ENCODE measurements at places on chromosomes 3 and 15.

DNA sequence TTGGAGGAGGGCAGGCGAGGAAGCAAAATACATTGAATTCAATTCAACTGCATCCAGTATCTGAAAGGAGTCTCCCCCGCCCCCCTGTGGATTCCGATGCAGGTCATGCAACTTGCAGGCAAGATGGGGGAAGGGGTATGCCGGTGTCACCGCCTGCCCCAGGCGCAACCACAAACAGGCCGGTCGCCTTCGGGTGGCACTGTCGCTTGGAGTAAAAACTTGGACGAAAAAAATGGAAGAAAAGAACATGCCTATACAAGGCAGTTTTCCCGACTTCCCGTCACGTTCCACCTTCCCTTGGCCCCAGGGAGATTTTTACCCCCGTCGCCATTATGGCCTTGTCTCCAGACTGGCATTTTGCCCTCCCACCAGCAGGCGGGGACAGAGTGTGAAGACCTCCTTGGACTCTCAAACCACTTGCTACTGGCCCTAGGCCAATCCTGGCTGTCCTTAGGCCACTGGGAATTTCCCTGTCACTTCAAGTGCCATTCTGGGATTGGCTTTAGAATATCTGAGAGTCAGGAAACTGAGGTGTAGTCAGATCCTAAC, 1.6 kb upstream of the NTRK3 start:
- peaks cover 3% of the 10 kb centered on the region for H3K4me1 ChIP-seq
- H3K27me3 ChIP-seq = peaks cover 43% of the 10 kb centered on the region
- H3K4me3 ChIP-seq = no peak overlapping the region
- no peak overlapping the region for H3K27ac ChIP-seq
- no peaks in the 10 kb centered on the region for H3K36me3 ChIP-seq
- no peak for DNase-seq

DNA sequence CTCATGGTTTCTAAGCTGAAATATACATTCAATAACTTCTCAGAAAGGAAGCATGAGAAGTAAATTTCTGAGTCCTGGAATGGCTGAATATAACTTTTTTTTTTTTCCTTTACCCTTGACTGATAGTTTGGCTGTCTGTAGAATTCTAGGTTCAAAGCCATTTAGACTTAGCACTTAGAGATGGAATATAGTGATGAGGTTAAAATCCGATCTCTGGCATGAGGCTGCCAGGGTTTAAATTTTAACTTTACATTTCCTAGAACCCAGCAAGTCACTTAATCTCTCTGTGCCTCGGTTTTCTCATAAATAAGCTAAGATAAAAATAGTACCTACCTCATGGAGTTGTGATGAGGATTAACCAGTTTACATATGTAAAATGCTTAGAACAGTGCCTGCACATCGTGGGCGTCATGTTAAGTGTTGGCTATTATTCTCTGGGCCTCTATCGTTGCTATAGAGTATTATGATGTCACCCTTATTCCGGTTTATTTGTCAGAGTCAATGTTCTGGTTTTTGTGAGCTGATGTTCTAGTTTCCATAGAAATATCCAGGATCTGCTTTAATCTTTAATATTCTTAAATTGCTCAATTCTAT, 199.8 kb upstream of the TLE3 start:
- H3K27me3 ChIP-seq = peaks cover 33% of the 10 kb centered on the region
- DNase-seq = no peak
- H3K27ac ChIP-seq = no peak overlapping the region
- H3K4me3 ChIP-seq = no peak overlapping the region
- H3K4me1 ChIP-seq = no peaks in the 10 kb centered on the region

DNA sequence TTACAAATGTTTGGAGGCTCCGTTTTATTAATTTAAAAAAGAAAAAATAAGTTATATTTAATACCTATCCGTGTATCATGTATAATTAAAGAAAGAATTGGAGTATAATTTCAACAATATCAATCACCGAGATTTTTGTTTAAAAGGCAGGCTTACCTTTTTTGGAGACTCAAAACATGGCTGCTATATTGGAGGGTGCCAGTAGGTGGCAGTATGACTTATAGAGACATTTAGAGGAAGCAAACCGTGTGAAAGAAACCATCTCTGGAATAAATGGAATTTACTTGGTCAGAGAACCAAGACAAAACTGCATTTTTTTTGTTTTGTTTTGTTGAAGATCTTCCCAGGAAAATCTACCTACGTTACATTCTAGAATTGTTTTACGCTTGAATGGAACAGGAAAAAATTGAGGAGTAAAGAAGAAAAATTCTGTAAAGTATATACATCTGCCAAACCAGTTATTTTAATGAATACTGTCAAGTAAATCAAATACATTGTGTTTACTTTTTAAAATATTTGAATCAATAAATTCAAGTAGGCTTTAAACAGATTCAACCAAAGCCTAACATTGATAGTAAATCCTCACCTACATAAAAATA, 802.6 kb upstream of the ALCAM start:
- peak; percentile 52 for DNase-seq
- H3K36me3 ChIP-seq = no peaks in the 10 kb centered on the region
- no peak overlapping the region for H3K4me3 ChIP-seq
- H3K27ac ChIP-seq = no peak overlapping the region

- H3K4me1 ChIP-seq = no peaks in the 10 kb centered on the region
- no peak overlapping the region for H3K4me3 ChIP-seq
- H3K27me3 ChIP-seq = peaks cover 6% of the 10 kb centered on the region
- DNase-seq = peak; percentile 21
These were observed 198.2 kb upstream of the UMPS start for GRCh38 chr3:124532071-124532470.

GRCh38 chr15:25679492-25679891, 183.6 kb downstream of the ATP10A start:
- H3K36me3 ChIP-seq = peaks cover 16% of the 10 kb centered on the region
- DNase-seq = no peak
- no peaks in the 10 kb centered on the region for H3K27me3 ChIP-seq
- H3K4me3 ChIP-seq = no peak overlapping the region
- no peak overlapping the region for H3K27ac ChIP-seq

DNA sequence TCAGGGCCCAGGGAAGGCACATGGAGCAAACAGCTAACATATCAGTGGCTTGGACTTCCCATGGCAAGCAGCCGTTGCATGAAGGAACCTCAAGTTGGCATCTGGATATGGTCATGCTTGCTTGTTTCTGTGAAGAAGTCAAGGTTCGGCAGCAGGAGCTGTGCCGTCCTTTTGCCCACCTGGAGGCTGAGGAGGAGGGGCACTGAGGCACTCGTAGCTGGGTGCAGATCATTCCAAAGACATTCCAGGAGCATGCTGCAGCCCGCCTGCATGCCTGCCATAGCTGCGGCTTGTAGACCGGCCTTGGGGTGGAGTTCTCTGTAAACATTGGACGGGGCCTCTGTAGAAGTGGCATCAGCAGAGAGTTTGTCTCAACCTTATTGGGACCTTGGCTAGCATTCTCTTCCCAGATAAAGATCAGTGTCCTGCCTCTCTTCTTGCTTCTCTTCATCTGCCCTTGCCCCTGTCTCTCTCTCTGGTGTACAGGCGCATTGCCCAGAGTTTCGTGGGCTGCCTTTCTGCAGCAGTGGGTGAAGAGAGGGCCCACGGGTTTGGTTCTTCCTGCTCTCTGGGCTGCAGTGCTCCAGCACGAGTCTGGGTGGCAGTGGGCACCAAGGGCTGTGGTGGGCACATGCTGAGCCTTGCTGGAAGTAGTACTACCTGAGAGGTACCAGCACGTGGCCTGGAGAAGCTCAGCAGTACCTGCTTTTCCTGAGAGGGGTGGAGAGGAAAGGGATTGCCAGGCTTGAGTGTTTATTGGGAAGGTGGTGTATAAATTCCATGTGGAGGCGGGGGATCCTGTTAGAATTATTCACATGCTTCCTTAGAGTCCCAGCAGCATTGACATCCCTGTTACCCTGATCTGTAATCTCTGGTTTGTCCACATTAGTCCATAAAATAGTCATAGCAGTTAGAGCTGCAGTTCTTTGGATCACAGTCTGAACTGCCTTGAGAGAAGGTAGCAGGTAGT, 49.4 kb downstream of the CHCHD6 start:
- no peaks in the 10 kb centered on the region for H3K36me3 ChIP-seq
- H3K27ac ChIP-seq = peak overlapping the region; percentile 54
- peaks cover 17% of the 10 kb centered on the region for H3K4me1 ChIP-seq
- peak; percentile 63 for DNase-seq
- H3K27me3 ChIP-seq = no peaks in the 10 kb centered on the region

DNA sequence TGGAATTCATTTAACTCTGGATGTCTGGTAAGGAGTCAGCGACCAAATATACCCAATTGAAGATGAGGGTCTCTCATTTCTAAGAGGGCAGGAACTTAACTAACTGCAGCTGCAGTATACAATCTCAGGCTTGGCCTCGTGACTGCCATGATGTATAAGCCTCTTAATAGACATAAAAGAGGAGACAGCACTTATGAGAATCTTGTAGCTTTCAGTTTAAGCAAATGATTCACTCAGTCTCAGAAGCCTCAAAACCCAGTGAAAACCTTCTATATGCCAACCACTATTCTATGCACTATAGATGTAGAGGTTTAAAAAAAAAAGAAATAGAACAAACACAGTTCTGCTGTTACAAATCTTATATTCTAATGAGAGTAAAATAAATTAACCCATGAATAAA, 513.9 kb downstream of the TBL1XR1 start:
- DNase-seq = no peak
- H3K4me3 ChIP-seq = no peak overlapping the region
- no peaks in the 10 kb centered on the region for H3K27me3 ChIP-seq

GRCh38 chr15:71753346-71753745, 57.0 kb upstream of the NR2E3 start:
- no peaks in the 10 kb centered on the region for H3K27me3 ChIP-seq
- no peak overlapping the region for H3K27ac ChIP-seq
- peaks cover 3% of the 10 kb centered on the region for H3K4me1 ChIP-seq
- DNase-seq = peak; percentile 48

DNA sequence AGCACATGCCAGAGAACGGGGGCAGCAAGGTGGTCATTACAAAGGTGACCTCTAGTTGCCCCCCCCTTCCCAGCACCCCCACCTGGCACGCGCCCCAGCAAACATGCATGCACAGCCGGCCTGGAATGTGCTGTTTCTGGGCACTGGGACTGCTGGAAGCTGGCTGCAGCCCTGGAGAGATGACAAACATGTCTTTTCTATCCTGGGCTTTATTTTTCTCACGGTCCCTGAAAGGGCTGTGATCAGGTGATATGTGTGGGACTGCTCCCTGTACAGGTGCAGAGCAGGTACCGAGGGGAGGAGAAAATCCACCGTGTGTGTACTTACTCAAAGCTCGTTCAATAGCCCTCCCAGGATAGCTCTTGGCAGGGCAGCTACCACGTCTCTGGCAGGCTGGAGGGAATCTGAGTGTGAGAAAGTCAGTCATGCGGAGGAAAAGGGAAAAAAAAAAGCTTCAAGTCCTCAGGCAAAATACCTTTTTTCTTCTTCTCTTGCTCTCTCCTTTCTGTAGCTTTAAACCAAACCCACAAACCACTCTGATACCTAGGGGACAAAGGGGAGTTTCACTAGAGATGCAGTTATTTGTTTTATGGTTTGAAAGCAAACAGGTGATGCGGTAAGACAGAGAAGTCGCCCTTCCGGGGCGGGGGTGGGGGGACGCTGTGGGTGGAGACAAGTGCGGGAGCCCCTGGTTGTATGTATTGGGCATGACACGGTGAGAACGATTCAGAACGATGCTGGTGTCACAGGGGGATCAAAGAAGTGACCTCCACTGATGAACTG, 5.0 kb upstream of the HES1 start:
- H3K36me3 ChIP-seq = no peaks in the 10 kb centered on the region
- H3K4me3 ChIP-seq = no peak overlapping the region
- H3K4me1 ChIP-seq = peaks cover 6% of the 10 kb centered on the region
- DNase-seq = no peak

DNA sequence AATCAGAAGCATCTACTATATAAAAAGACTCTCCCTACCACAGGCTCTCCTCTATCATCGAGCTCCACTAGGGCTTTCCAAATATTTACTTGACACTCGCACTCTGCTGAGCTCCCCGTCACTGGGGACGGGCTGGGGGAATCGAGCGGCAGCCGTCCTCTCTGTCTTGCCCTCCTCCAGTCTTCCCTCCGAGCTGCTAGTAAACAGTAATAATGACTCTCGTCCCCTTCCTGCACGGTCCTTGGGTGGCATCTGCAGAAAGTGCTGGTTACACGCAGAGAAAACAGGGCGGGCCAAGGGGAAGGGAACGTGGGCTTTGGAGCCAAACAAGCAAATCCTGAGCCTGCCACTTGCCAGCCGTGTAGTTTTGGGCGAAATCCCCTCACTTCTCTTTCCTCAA, 96.6 kb downstream of the LRIG1 start:
- H3K4me3 ChIP-seq = no peak overlapping the region
- H3K4me1 ChIP-seq = peaks cover 20% of the 10 kb centered on the region
- no peaks in the 10 kb centered on the region for H3K27me3 ChIP-seq
- H3K36me3 ChIP-seq = peaks cover 55% of the 10 kb centered on the region
- no peak overlapping the region for H3K27ac ChIP-seq

DNA sequence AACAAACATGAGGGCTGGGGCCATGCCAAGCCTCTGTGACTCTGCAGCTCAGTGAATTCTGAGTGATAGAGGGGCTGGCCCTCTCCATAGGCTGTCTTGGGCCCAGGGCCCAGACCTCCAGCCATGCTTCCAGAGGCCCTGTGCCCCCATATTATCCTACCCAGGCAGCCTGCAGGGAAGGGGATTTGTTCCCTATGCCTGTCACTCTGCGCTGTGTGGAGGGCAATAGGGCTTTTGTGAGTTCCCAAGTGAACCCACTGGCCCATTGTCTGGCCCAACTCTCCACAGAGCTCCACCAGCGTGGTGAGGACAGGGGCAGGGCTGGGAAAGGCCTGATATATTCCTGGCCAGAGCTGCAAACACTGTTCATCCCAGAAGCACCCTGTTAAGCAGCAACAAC, 113.2 kb downstream of the EPHB1 start:
- no peak for DNase-seq
- no peaks in the 10 kb centered on the region for H3K4me1 ChIP-seq

DNA sequence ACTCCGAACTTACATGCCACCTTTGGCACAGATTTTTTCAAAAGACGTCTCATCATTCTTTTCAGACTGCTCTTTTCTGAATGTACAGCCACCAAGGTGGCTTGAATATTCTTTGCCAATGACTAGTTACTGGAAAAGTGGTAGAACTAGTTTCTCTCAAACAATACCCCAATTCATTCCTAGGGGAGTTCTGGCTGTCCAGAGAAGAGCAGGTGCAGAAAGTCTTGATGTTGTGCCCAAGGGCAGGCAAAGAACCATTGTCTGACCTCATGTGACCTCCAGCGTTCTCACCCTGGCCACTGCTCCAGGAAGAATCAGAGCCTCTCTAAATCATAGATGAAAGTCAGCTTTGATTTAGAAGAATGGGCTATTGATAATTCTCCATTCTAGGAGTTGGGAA, 5.5 kb downstream of the LMOD3 start:
- H3K4me3 ChIP-seq = no peak overlapping the region
- H3K27ac ChIP-seq = no peak overlapping the region
- no peak for DNase-seq
- no peaks in the 10 kb centered on the region for H3K36me3 ChIP-seq
- no peaks in the 10 kb centered on the region for H3K4me1 ChIP-seq

All from IMR-90 (cell line).